ENCODE measurements at places on chromosomes 13 and 19.

DNA sequence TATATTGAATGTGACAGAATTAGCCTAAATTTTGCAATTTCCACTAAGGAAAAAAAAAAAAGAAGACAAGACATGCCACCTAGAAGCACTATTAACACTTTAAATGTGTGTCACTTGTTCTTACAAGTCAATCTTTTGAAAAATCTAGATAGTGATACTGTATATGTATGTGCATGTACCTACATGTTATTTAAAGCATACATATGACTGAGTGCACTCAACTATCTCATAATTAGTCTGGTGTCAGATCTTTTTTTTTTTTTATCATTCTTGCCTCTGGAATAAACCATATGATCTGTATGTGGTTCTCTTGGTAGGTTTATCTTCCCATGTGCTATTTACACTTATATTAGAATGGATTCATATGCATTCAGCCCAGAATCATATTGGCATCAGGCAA, 62.3 kb downstream of the FOXO1 start:
- no peak for DNase-seq

DNA sequence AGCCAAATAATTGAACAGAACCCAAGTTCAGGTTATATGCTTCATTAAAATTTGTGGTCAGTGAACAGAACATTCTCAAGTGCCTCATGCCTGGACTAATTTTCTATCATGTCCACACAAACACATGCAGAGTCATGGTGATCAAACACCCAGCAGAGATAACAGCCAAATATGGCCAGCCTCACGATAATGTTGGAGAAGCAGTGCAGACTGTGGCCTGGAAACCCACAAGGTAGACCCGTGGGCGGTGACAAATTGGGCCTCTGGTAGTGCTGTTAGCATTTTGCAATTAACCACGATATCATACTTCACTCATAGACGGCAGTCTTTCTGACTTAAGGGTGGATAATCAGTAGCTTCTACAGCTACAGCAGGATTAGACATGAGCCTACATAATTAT, 35.0 kb upstream of the VWA8 start:
- DNase-seq = no peak

GRCh38 chr13:73767191-73767741, 366.9 kb downstream of the KLF12 start:
- no peak for DNase-seq

DNA sequence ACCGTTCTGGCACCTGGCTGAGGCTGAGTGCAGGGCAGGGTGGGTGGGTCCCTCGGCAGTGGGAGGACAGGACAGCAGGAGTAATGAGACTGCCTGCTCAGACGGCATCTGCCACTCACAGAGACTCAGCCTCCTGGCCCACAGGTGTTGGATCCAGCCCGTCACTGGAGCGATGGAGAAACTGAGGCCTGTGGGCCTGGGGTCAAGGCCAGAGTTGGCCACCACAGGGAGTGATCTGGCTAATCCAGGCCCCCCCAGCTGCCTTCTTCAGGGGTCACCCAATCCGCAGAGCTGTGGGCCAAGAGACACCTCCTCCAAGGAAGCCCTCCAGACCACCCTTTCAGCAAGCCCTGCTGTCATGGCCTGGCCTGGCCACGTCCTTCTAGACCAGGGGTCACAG, 103.7 kb upstream of the VSTM2B start:
- DNase-seq = no peak

- DNase-seq = peak; percentile 31
Observed at GRCh38 chr19:47124937-47125668, 5.5 kb upstream of the SAE1 start.

- no peak for DNase-seq
Observed at GRCh38 chr19:3954107-3954506, 16.8 kb downstream of the DAPK3 start.

GRCh38 chr13:47046706-47047105, 149.9 kb upstream of the HTR2A start:
- DNase-seq = no peak

DNA sequence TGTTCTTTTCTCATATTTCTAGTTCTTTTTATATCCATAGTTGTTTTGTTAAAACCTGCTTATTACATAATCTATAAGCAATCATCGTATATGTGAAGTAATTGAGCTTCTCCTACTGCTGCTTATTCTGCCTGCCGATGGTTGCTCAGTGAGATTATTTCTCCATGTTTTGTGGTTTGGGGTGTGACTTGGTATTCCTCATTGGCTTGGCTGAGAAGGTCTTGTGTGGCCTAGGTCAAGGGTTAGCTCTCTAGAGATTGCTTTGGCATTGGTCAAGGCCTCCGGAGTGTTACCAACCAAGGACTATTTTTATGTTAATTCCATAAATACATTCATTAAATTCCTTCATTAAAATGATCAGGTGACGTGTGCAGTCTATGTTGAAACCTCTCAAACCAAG, 302.8 kb downstream of the MYO16 start:
- no peak for DNase-seq

DNA sequence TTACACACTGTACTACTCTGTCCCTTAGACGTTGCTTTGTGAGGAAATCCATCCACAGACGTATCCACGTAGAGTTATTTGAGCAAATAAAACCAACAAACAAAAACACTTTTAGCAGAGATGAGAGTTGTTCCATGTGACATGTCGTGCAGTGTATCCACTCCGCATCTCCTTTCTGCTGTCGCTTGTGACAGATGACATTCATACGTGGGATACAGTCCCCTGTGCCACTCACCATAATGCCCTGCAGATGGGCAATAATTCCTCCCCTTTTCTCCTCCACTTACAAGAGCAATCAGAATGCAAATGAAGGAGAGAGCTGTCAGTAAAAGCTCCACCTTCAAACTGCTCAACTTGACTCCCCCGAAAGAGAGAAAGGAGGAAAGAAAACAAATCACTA, 26.0 kb downstream of the IRS2 start:
- no peak for DNase-seq

DNA sequence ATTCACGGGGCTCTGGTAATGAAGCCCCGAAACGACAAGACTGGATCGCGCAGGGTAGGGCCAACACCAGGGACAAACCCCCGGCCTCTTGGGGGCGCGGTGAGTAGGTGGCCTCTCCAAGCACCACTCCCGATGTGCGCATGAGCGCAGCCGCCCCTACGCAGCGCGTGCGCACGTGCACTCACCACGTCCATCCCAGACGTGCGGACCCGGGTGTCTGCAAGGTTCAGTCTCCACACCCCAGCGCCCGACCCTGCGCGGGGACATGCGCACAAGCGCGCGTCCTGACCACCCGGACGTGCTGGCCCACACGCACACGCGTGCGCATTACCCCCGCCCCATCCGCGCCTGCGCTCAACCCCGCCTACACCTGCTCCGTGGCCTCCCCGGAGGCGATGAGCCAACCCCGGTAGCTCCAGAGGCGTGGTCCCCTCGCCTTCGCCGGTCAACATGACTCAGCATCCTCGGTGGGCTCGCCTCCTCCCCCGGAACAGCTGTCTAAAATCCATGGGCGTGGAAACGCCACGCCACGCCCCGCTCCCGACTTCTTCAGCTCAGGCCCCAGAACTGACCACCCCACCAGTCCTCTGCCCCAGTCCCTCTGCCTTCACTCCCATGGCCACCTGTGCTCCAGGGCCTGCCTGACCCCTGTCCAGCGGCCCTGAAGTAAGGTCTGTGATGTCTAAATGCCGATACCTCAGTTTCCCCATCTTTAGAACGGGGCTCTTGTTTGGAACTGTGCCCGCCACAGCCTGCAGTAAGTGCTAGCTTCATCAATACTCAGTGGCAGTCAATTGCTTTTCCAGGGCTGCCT, 5.6 kb upstream of the GPI start:
- DNase-seq = peak; percentile 83

- DNase-seq = no peak
Observed at GRCh38 chr19:6730153-6730804, 7.1 kb downstream of the GPR108 start.

DNA sequence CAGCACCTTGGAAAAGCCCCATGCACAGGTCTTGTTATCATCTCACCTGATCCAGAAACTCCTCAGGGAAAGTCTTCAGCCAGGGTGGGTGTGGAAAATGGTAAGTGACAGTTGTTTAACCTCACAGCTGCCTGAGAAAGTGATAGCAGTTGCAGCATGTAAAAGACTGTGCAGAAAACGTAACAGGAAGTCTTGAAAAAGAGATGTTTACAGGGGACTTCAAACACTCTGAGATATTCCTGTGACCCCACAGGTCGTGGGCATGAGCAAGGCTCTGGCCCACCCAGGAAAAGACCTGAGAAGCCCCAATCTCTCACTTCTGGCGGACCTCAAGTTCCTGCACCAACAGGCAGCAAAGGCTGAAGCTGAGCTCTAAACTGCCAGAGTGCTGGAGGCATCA, 826.9 kb downstream of the UQCRFS1 start:
- DNase-seq = no peak

DNA sequence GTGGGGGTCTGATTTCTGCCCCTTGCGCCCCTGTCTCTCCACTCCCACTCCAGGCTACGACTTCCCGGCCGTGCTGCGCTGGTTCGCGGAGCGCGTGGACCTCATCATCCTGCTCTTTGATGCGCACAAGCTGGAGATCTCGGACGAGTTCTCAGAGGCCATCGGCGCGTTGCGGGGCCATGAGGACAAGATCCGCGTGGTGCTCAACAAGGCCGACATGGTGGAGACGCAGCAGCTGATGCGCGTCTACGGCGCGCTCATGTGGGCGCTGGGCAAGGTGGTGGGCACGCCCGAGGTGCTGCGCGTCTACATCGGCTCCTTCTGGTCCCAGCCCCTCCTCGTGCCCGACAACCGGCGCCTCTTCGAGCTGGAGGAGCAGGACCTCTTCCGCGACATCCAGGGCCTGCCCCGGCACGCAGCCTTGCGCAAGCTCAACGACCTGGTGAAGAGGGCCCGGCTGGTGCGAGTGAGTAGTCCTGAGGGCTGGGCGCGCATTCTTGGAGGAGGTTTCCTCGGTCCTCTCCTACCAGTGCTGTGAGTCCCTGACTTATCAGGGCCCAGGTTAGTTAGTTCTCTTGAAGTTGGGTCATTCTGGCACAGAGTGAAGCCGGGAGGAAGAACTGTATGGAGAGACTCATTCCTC, 12.7 kb downstream of the EHD2 start:
- DNase-seq = no peak

- no peak for DNase-seq
Observed at GRCh38 chr13:112894673-112895481, 74.1 kb upstream of the MCF2L start.

DNA sequence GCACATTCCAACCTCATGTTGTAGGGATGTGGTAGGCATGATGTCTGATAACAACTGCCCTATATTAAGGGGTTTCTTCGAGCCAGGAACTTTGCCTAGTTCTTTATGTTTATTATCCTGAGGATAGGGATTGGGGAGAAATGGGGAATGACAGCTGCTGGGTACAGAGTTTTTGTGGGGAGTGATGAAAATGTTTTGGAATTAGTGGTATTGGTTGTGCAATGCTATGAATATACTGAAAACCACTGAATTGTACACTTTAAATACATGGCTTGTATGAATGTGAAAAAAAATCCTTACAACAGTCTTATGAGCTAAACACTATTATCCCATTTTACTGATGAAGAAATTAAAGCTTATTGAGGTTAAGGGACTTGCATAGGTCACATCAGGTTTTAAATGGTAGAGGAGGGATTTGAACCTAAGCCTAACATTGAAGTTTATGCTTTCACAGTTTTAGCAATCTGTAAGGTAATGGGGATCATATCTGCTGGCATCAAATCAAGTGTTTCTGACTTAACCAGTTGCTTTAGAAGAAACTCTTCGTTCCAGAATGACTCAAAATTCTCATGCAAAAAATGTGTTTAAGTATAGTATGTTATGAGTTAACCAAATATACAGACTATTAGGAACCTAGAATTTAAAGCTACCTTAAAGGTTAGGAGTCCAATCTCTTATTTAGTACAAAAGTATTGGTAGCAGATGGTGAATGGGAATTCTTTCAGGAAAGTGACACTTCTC, 61.4 kb downstream of the ERCC5 start:
- no peak for DNase-seq

- no peak for DNase-seq
Observed at GRCh38 chr19:21604951-21605476, 99.6 kb downstream of the ZNF429 start.

DNA sequence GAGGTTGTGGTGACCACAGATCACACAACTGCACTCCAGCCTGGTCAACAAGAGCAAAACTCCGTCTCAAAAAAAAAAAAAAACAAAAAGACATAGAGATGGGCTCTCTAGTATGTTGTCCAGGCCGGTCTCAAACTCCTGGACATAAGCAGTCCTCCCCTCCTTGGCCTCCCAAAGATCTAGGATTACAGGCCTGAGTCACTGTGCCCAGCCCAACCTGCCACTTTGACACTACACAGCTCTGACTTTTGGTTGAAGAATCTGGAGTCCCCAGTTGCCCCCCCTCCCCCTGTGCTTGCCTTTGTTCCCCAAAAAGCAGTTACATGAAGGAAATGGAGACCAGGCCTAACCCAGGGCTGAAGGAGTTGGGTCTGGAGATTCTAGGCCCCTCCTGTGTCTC, 12.9 kb downstream of the CARM1 start:
- DNase-seq = no peak

DNA sequence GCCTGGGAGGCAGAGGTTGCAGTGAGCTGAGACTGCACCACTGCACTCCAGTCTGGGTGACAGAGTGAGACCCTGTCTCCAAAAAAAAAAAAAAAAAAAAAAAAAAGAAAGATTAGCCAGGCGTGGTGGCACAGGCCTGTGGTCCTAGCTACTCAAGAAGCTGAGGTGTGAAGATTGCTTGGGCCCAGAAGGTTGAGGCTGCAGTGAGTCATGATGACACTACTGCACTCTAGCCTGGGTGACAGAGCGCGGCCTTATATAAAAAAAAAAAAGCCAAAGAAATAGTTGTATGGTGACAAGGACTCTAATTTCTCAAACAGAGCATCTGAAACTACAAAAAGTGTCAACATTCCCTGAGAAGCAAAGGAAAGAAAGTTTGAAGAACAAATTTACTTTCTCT, 3.4 kb downstream of the PBX4 start:
- DNase-seq = peak; percentile 78

GRCh38 chr13:59641261-59641660, 522.5 kb downstream of the DIAPH3 start:
- no peak for DNase-seq

- no peak for DNase-seq
Observed at GRCh38 chr13:45162821-45163220, 38.0 kb downstream of the KCTD4 start.

DNA sequence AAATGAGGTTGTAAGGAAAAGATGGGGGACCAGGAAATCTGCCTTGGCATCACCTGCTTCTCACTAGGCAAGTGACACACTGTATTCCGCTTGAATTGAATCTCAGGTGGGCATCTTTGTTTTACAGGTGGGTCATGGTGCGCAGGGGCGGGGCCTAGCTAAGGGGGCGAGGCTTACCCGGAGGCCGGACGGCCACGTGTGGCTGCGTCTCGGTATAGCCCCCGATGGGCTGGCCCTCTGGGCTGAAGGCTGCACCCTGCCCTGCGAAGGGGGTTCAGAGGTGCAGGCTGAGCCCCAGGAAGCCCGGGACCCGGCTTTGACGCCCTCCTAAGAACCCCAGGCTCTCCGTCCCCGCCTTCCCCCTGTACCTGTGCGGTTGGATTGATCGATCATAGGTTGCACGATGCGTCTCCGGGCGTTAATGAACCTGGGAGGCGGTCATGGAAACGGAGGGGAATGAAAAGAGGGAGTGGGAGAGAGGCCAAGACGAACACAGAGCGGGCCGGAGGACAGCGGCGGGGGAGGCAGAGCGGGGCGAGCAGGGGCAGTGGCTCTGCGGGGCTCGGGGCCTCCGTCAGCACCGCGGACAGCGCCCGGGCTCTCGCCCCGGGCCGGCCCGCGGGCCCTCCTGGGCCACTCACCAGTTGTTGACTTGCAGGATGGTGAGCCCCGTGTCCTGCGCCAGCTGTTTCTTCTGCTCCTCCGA, 12.5 kb downstream of the MEIS3 start:
- no peak for DNase-seq

All from CD4-positive, alpha-beta T cell (primary cell).